ENCODE measurements at places on chromosomes 6 and 20.

DNA sequence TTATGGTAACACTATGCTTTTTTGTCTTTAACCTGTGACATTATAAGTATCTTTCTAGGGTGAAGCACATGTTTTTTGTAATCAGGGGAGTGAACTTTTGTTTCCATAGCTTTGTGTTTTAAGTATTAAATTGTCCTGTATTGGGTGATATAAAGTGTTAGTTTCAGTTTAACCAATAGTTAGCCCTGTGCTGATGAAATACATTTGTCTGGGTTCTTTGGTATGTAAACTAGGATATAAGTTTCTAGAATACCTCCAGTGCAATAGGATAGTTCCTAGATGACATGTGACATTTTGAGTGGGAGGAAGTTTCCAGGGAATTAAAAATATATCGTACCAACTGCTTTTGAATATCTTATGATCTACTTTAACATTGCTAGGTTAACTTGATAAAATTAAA lies 611.0 kb upstream of the MARCKS start:
- no peak for DNase-seq

DNA sequence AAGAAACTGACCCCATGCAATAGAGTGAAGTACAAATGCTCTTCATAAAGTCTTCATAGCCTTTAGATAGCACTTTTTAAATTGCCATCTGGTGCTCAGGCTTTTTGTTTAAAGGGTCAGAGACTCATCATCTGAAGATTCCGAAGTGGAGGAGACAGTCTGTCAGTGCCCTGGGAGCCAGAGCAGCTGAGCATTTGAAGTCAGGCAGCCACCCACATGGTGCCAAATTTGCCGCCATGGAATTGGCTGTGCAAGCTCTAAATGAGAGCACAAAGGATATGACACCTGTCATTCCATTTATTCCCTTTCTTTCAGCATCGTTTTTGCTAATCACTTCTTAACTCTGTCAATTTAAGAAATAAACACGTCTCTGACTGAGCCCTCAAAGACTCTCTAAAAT lies 32.8 kb upstream of the CEP162 start:
- no peak for DNase-seq

DNA sequence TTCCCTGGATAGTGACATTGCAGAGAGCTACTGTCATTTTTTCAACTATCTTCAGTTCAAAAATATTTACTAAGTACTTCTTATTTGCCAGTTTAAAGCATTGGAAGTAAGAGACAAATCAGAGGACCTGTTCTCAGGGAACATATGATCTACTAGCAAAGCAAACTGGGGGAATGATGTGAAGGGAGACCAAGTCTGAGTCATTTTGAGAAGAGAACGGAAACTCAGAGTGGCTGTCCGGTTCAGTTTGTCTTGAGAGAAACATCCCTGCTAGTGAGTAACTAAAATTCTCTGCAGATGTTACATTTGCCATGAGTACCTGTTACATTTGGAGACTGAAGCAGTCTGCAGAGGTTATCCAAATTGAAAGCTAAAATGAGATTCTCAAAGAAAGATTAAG lies 118.3 kb downstream of the KCNQ5 start:
- DNase-seq: no peak

GRCh38 chr20:32206760-32207625 lies 550 bp downstream of the PLAGL2 start:
- no peak for DNase-seq

DNA sequence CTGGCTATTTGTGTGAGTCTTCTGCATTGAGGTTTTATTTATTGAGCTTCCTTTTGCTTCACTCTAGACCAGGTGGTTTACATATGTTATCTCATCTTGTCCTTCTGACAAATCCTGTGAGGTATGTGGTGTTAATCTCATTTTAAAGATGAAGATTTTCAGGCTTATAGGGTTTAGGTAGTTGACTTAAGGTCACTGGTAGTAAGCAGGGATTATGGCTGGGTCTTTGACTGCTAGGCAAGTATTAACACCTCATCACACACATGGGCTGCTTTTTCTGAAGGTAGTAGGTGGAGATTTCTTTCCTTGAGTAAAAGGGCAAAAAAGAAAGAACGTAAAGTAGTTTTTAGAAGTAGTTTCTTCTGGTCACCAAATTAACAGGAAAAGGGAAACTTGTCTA lies 72.6 kb downstream of the CDKAL1 start:
- DNase-seq: no peak

- no peak for DNase-seq
These were observed 766 bp upstream of the TINAG start for GRCh38 chr6:54307439-54307910.

- DNase-seq: no peak
These were observed 112.5 kb upstream of the QKI start for GRCh38 chr6:163301726-163302635.

DNA sequence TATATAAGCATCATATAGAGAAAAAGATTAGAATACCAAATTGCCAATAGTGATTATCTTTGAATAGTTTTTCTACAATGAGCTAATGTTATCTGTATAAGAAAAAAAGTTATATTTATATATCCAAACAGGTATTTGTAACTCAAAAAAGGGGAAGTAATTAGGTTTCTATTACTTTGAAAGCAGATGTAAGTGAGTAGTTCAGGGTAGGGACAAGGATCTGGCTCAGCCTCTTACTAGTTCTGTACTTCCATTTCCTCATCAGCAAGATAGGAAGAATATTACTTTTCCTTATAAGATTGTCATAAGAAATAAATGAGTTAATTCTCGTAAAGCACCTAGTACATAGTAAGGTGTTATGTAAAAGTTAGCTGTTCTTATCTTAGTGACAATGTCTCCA lies 32.2 kb downstream of the AHI1 start:
- DNase-seq: no peak

- DNase-seq: no peak
These were observed 146.0 kb downstream of the LAMP5 start for GRCh38 chr20:9660236-9660868.

DNA sequence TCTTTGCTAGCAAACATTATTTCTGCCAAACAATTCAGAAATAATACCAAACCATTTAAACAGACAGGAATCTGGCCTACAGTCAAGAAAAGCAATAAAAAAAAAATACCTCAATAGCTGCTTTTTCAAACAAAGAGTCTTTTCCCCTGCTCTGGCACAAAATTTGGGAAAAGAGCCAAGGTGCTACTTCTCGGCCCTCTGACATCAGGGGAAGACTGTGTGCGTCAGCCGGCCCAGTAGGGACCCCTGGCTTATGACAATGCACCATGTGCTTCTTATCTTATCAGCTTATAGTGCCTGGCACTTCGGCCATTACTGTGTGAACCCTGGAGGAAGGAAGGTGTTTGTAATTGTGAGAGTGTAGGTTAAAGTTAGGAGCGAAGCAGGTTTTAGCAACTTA lies 89.4 kb downstream of the PDE10A start:
- no peak for DNase-seq

- no peak for DNase-seq
These were observed 110.7 kb downstream of the PDE10A start for GRCh38 chr6:165552248-165552736.

DNA sequence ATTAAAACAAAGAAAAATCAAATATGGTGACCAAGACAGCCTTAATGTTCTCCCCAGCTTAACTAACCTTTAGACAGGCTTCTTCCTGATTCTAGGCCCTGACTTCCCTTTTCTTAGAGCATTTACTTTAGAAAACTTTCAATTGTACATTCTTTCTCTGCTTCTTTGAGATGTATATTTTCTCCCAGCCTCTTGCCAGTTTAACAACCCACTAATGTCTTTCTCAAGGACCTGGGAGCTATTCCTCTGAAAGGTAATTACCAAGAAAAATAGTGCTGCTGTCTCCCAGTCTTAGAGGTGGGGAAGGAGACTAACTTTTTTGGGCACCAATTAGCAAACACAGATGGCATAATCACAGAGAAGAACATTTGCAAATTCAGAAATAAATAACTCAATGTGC lies 62.8 kb upstream of the KCNQ5 start:
- no peak for DNase-seq

DNA sequence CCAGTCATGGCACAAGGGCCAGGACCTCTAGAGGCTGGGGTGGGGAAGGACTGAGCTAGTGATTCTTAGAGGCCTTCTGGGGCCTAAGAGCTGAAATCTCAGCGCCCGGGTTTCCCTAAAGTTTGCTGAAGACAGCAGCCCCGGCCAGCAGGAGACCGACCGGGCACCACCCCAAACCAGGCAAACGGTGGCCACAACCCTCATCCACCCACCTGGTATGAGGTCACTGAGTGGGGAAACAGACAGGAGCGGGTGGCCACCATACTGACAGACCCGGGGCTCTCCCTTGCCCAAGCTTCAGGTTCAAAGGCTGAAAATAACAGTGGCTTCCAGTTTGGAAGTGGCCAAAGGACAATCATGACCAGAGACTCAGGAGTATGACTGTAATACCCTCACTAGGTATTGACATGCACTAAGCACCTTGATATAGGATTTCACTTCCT lies 35.0 kb upstream of the ID1 start:
- no peak for DNase-seq

DNA sequence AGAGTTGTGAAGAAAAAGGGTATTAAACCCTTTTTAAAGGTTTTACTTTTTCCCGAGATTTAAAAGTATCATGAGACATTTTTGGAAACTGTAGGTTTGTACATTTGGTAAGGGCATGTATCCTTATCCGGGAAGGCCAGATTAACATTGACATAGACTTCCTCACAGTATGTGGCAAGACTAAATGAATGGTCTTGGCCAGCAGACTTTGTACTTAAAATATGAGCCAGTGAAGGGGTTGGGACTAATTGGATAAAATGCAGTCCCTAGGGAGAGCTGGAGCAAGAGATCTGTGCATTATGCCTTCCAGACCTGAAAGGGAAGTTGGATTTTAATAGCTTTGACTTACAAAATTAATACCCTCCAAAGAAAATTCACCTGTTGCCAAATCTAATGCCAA lies 60.4 kb upstream of the CCN2 start:
- no peak for DNase-seq

- no peak for DNase-seq
These were observed 2.8 kb downstream of the TNFRSF21 start for GRCh38 chr6:47306887-47307286.

DNA sequence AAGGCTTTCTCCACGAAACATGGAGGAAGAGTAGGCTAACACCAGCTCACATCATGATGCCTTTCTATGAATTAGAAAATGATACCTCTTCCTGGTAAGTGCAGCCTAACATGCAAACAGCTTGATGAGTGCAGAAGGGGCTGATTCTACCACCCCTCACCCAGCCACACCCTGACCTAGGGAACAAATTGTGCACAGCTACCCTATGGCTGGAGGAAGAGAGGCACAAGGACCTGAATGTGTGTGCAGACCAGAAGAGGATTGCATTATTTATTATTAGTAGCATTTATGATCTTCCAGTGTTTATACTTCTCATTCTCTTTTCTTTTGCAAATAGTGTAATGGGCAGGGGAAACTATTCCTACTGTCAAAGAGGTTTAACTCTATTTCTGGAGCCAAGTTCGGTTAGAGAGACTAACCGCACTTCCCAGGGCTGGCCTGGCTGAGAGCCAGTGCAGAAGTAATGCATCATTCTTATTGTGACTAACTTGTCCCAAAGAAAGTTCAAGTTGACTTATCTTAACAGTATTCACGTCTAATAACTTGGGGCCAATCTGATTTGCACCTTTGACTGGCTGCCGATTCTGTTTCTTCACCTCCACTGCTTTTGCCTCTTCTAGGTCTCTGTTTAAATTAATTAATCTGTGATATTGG lies 237.5 kb downstream of the CD83 start:
- no peak for DNase-seq

- no peak for DNase-seq
These were observed 637.8 kb upstream of the EYS start for GRCh38 chr6:66344796-66345195.

- DNase-seq: no peak
These were observed 46.1 kb upstream of the TMEM217 start for GRCh38 chr6:37303891-37304503.

Data from esophagus squamous epithelium (tissue), 5 donors.